ENCODE measurements at places on chromosomes 3 and 15.

- no peak for DNase-seq
Measured at GRCh38 chr15:51709031-51709430, 27.7 kb downstream of the SCG3 start.

GRCh38 chr3:172067837-172068440 is 28.6 kb downstream of the FNDC3B start:
- no peak for DNase-seq

- DNase-seq: no peak
Measured at GRCh38 chr3:85254738-85255137, 295.9 kb downstream of the CADM2 start.

DNA sequence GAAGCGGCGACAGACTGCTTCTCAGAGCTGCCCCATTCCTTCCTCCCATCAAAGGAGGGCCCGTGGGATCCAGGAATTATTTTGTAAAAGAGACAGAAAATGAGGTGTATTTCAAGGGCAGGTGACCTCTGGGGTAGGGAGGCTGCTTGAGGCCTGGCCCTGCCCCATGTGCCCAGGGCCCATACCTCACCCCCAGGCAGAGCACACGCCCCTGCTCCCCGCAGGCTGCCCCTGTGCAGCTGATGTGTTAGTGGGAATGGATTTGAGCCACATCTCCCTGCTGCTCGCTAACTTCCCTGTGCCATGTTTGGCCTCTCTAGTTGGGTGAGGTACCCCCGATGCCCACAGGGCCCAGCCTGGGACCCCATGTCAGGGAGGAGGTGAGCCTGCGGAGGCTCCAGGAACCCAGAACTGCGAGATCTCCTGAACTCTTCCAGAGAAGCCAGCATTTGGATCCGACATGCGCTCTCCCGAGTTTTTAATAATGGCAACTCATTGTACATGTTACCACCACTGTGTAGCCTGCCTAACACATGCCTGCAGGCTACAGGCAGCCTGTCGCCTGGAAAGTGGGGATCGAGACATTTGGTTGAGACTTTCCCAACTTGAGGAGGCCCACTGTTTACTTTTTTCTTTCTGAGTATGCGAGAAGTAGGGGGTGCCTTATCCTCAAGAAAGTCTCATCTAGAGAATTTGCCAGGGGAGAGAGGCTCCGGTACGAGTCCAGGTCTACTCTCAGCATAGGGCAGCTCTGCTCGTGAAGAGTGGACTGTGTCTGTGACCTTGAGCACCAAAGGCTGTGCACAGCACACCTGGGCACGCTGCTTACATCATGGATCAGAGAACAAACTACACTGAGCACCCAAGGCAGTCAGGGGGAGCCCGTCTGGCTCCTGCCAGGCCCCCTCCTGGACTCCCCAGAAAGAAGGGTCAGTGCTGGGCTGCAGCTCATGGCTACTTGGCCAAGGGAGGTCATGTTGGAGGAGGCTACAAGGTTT is 36.1 kb downstream of the PCSK6 start:
- no peak for DNase-seq

DNA sequence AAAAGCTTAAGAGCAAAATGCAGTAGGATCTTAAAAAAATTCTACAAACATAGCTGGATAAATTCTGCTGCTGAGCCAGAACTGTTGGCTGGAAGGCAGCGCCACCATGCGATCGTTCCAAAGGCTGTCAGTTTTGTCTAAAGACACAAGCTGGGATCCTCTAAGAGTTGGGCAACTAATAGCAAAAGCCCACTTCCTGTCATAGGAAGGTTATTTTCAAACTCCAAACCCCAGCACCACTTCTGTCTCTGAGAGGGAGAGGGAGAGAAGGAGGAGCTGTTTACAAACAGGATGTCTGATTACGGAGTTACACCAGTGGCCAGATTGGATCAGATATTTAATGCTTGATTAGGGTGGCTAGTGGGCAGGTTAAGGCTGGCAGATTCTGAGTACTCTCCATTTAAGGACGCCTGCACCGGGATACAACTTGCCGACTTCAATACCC is 44.0 kb downstream of the EIF4E3 start:
- peak; percentile 23 for DNase-seq

- DNase-seq: no peak
Measured at GRCh38 chr15:51223771-51224229, 114.6 kb downstream of the CYP19A1 start.

GRCh38 chr3:4061195-4061594 is 242.0 kb upstream of the SETMAR start:
- DNase-seq: no peak

DNA sequence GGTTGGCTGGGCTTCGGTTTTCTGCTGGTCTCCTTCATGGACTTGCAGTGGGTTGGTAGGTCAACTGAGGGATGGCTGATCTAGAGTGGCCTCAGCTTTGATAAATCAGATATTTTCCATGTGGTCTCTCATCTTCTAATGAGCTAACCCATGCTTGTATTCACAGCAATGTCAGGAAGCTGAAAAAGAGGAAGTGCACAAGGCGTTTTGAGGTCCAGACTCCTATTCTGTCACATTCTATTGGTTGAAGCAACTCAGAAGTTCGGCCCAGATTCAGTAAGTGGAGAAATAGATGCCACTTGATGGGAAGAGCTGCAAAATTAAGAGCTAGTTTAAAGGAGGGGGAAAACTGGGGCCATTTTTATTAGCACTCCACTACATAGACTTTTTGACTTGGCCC is 361.2 kb downstream of the DIPK2A start:
- no peak for DNase-seq

- no peak for DNase-seq
Measured at GRCh38 chr15:59444081-59444835, 6.3 kb downstream of the FAM81A start.

GRCh38 chr3:158355623-158356588 is 215.1 kb upstream of the MLF1 start:
- DNase-seq: no peak

DNA sequence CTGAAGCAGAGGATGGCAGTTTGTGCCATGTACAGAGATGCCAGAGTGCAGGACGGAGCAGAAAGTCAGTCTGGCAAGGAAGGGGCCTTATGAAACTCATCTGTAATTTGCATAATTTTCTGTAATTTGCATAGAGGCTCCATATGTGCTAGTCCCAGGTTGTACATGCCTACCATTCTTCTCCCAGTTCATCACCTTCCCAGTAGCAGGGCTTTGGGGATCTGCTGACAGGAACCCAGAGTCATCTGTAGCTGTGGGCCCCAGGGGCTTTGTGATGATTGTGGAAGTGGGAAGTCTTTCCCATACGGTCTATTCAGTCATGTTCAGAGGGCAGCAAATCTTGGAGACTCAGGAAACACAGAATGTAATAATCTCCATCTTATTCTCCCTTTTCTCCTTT is 42.4 kb upstream of the SIAH2 start:
- no peak for DNase-seq

DNA sequence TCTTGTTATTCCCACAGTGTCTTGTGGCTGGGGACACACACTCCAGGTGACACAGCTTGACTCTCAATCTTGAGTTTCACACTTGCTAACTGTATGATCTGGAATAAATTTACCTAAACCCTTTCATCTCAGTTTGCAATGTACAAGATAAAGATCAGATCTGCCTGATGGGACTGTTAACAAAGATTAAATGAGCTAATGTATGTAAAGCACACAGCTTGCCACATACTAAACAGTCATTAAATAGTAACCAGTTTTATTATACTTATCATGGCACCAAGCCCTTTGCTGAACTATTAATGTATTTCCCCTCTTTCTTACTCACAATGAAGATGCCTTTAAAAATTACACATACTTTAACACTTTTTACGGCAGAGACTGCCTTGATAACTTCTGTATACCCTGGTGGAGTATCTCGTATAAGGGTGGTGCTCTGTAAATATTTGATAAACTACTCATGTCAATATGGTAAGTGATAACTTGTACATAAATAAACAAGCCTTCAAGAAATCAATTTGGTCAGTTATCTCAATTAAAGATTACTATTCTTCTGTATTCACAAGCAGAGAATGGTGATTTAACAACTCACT is 184.5 kb downstream of the STAG1 start:
- no peak for DNase-seq

DNA sequence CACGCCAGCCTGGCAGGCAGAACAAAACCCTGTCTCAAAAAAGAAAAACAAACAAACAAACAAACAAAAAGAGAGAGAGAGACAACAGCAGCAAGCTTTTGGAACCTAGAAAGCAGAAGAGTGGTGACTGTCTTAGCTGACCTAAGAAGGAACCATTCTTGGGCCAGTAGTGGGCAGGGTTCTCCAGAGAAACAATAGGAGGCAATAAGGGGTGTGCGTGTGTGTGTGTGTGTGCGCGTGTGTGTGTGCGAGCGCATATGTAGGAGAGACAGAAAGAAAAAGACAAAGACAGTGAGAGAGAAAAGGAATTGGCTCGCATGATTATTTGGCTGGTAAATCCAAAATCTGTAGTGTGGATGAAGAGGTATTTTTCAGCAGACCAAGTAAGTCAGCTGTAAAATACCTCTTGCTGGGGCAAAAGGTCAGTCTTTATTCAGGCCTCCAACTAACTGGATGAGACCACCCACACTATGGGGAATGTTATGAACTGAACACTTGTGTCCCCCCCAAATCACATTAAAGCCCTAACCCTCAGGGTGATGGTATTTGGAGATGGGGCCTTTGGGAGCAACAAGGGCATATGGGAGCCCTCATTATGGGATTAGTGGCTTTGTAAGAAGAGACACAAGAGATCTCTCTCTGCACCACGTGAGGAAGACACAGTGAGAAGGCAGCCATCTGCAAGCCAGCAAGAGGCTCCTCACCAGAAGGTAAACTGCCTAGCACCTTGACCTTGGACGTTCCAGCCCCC is 15.1 kb upstream of the BLM start:
- DNase-seq: no peak

DNA sequence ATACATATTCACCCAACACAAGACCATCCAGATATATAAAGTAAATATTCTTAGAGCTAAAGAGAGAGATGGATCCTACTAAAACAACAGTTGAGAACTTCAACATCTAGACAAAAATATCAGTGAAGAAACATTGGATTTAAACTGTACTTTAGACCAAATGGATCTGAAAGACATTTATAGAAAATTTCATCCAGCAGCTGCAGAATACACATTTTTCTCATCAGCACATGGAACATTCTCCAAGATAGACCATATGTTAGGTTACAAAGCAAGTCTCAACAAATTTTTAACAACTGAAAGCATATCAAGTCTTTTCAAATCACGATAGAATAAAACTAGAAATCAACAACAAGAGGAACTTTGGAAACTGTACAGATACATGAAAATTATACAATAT is 369.0 kb upstream of the CCDC54 start:
- DNase-seq: no peak

GRCh38 chr15:100911086-100911485 is 8.1 kb upstream of the LRRK1 start:
- DNase-seq: no peak

DNA sequence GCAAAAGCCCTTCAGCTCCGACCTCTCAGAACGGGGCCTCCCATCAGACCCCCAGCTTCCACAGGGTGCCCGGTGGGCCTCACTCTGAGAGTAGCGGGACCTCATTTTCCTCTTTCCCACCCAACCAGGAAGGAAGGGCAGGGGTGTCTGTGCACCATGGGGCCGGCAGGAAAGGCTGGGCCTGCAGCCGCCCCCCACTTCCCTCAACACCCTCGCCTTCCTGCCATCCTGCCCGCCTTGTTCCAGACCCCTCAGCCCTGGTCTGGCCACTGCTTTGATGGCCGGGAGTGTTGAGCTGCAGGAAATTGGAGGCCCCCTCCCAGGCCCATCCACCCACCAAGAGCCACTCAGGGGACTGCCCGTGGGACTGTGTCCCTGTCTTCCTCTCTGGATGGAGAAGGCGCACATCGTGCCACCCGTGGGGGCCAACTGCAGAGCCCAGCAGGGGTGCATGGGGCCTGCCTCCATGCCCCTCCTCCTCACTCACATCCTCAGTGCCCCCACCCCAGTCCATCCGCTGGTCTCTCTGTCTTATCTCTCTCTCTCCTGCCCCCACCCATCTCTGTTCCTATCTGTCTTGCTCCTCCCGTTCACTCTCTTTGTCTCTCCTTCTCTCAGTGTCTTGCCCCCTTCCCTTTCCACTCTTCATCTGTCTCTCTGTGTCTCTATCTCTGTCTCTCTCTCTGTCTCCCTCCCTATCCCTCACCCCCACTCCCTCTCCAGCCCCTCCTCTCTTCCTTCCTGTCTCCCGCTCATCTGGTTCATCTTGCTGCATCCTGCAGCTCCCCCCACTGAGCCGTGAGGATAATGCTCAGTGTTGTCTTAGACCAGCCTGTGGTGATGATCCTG is 1.8 kb upstream of the PLXND1 start:
- no peak for DNase-seq

DNA sequence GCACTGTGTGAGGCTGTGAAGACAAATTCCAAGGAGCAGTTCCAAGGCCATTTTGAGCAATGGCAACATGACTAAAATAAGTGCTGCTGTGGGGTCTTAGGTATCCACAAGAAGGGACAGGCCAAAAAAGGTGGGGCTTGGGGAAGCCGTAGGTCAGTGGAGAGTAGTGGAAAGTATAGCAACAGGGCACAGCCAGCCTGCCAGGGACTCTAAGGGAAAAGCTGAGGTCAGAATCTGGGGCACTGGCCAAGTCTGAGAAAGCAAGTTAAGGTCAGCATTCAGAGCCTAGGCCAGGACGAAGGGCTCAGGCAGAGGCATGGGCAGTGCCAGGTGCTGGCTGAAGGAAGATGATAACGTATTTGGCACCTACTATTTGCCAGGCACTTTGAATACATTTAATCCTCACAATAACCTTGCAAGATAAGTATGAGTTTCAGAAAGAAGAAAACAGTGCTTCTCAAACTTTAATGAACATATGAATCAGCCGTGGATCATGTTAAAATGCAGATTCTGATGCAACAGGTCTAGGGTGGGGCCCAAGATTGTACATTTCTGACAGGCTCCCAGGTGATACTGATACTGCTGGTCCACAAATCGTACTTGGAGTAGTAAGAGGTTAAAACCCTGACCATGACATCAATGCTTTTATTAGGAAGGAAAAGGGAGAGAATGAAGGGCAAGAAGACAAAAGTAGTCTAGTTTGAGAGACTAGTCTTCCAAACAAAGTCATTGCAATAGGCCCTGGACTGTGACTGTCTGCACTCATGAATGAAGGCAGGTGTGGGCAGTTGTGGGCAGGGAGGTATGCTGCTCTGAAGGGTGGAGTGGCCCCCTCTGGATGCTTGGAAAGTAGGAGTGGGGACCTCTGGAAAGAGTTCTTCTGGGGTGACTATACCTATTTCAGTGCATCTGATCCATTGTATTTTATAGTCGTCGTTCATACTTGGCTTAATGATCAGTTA is 106.3 kb upstream of the ANKRD28 start:
- DNase-seq: no peak

DNA sequence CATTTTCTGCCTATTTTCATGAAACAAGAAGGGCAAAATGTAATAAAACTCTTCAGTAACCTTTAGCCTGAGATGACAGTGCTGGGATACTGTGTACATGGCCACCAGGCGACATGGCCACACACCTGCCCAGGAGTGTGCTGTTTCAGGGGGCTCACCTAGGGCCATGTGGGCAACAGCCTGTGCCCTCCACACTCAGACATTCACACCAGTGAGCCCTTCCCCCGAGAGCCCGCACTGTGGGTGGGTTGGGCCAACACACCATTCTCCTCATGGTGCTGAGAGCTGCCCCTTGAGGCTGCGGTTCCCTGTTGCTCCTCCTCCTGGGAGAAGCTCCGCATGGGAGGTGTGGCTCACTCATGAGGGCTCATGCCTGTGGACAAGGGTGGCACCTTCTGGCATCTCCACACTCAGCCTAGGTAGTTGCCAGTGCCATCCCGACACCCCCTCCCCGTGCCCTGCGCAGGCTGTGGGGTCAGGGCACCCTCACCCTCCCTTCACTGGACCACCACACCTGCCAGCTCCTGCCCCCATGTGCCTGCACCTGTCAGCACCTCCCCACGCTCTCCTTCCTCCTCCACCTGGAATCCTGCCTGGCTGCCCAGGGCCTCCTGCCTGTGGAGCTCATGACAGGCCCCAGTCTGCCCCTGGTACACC is 19.7 kb downstream of the OCA2 start:
- DNase-seq: no peak

- DNase-seq: no peak
Measured at GRCh38 chr3:43290956-43291355, 4.6 kb downstream of the SNRK start.

All from GM13977 (cell line).